ENCODE measurements at places on chromosomes 16 and 17.

DNA sequence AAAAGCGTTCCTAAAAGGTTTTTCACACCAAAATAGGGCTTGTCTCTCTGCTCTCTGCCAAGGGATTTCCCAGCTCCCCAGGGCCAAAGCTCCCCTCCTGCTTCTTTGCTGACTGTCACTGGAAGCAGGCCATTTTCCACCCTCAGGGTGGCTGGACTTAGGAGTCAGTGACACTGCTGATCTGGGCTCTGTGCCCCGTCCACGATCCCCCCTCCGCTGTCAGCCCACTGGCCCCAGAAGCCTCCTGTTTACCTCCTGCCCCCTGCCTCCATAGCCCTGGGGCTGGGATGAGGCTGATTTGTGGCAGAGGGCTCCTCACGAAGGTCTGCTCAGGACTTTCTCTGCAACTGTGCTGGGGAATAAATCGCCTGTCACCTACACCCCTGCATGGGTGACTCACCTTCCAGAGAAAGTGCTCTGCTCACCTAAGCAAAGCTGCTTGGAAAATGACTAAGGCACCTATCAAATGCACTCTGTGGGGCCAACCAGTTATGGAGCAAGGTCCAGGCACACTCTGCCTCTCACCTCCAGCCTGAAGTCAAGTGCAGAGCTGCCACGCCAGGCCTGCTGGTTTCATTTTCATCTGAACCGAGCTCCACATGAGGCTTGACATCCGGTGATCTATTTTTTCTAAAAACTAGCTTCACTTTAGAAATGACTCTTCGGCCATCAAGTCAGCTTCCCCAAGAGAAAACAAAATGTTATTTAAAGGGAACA lies 4.9 kb downstream of the MAP3K14 start:
- no peak for DNase-seq

GRCh38 chr17:42618442-42619150 lies 9.1 kb downstream of the TUBG1 start:
- no peak for DNase-seq

GRCh38 chr16:30491744-30492308 lies 19.3 kb downstream of the ITGAL start:
- peak; percentile 76 for DNase-seq

DNA sequence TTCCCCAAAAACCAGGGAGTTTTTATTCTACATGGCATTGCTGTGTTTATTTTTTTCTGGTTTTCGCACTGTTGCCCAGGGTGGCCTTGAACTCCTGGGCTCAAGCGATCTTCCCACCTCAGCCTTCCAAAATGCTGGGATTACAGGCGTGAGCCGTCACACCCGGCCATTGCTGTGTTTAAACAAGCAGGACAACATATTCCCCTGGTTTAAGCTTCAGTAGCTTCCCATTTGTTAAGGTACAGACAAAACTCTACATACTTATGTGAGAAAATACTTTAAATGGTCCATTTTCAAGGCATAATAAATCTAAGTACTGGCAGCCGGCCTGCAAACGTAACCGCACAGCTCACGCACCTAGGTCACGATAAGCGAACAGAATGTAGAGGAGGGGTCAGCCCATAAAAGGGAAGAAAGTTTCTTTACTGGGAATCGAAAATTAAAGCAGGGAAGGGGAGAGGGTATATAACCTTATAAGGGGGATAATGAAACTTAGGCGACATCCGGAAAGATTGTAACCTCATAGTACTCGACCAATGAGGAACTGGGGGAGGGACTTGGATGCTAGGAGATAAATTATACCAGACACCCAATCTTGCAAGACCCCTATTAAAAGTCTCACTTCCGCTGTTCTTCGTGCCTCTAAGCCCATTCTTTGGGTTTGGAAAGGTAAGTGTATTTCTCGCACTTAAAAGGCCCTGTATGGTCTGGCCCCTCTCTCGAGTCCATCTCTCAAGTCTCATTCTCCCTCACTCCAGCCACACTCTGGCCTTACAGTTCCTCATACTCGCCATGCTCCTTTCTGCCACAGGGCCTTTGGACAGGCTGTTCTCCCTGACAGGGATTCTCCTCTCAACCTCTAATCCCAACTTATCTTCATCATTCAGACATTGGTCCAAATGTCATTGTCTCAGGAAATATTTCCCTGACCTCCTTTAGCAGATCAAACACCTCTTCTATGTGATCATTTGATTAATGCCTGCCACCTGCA lies 59.2 kb downstream of the TEX14 start:
- DNase-seq = no peak

- no peak for DNase-seq
These were observed 424.5 kb upstream of the CDH11 start for GRCh38 chr16:65546353-65546791.

- no peak for DNase-seq
These were observed 150.3 kb downstream of the ASIC2 start for GRCh38 chr17:33142705-33143299.

GRCh38 chr17:58528443-58528842 lies 14.0 kb upstream of the MTMR4 start:
- no peak for DNase-seq

- no peak for DNase-seq
These were observed 27.7 kb upstream of the CCDC182 start for GRCh38 chr17:57772774-57773173.

- peak; percentile 20 for DNase-seq
These were observed 560.6 kb downstream of the CDH13 start for GRCh38 chr16:83187405-83187804.

DNA sequence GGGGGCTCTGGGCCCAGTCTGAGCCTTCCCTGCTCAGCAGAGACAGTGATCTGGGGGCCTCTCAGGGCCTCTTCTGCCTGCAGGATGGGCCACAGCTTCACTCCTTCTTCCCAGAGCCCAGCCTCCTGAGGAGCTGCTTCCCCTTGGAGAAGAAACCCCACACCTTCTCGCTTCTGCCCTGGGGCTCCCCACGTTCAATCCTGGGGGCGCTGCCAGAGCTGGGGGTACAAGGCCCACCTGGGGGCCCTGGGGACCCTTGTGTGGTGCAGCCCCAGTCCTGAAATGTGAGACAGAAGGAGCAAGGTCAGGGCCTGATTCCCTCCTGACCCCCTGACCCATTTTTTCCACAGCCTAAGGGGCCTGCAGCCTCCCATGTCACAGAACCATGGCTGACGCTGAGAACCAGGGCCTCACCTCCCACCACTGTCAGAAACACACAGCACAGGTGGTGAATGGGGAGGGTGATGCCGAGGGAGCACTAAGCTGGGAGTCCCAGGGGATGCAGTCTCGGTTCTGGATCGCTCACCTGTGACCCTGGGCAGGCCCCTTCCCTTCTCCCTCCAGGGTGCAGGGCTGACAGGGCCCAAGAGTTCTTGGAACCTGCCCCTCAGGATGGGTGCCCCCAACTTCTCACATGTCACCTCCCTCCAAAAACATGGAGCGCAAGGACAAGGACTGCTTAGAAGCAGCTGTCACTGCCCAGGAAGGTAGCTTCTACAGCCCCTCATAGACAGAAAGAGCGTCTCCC lies 21.6 kb upstream of the MPO start:
- no peak for DNase-seq

DNA sequence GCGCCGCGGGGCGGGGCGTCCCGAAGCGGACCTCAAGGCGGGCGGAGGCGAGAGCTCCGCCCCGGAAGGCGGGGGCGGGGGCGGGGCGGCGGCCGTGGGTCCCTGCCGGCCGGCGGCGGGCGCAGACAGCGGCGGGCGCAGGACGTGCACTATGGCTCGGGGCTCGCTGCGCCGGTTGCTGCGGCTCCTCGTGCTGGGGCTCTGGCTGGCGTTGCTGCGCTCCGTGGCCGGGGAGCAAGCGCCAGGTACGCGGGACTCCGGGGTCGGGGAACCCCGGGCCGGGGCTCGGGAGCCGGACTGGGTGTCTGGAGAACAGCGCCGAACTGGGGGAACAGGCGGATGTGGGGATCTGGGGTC lies at the start of gene TNFRSF12A:
Gene TNFRSF12A (plus strand): TSS at position 122 of the 357 bp plus-strand sequence. CDS start 30 bp downstream, at position 152.
- peak; percentile 35 for DNase-seq

- no peak for DNase-seq
These were observed 258.2 kb upstream of the PMFBP1 start for GRCh38 chr16:72430121-72430520.

DNA sequence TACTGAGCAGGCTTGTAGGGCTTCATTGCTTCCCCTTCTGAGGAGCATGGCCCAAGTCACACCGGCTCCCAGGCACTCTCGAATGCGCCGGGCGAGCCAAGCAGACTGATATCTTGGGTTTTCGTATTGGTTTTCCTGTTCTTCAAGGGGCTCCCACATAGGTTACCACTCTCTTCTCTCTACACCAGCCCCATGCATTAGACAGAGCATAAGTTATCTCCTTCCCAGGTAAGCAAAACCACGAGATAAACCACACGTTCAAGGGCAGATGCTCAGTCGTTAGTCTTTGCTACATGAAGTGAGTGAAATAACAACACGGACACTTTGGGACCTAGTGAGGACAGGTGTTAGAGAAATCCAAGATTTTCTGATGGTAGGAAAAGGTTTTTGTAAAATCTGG lies 211.2 kb downstream of the ABCC12 start:
- no peak for DNase-seq

DNA sequence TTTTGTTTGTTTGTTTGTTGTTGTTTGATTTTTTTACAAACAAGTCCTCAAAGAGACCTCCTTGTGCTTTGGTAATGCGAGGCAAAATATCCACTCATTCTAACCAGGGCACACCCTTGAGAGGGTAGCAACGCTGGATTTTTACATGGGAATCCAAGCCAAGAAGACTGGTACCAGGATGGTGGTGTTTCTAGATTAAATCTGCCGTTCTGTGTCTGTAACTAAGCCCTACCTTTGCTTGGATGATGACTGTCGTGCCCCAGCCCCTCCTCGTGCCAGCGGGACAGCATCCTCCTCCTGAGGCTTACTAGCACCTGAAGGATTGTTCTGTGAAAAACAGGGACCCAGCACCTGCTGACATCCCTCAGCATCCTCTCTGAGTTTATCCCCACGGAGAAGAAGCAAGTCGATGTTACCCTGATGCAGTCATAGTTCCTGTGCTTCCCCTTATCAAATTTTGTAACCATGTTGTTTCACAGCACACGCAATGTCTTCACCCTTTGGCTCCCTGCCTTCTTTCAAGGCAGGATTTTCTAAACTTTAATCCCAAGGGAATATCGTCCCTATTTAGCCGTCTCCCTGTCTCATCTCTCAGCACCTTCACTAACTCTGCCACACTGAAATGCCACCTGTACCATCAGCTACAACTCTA lies 5.1 kb upstream of the HSBP1 start:
- DNase-seq = no peak

- DNase-seq = no peak
These were observed 39.3 kb downstream of the ENGASE start for GRCh38 chr17:79113699-79114457.

GRCh38 chr16:56252835-56253234 lies 61.5 kb downstream of the GNAO1 start:
- DNase-seq = no peak

DNA sequence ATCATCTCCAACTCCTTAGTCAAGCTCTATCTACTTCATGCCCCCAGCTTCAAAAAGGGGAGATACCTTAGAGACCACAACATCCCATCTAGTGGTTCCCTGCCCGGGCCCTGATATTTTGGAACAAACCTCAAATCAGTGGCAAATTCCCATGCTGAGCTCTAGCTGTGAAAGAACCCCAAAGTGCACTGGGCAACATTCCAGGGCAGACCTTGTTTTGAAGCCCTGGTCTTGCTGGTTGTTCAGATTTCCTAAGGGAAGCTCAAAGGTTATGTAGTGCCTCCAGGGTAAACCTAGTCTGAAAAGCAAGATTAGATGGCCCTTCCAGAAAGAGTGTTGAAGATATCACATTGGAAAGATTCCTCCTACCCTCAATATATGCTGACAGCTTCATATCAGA lies 16.3 kb downstream of the FAM117A start:
- no peak for DNase-seq

DNA sequence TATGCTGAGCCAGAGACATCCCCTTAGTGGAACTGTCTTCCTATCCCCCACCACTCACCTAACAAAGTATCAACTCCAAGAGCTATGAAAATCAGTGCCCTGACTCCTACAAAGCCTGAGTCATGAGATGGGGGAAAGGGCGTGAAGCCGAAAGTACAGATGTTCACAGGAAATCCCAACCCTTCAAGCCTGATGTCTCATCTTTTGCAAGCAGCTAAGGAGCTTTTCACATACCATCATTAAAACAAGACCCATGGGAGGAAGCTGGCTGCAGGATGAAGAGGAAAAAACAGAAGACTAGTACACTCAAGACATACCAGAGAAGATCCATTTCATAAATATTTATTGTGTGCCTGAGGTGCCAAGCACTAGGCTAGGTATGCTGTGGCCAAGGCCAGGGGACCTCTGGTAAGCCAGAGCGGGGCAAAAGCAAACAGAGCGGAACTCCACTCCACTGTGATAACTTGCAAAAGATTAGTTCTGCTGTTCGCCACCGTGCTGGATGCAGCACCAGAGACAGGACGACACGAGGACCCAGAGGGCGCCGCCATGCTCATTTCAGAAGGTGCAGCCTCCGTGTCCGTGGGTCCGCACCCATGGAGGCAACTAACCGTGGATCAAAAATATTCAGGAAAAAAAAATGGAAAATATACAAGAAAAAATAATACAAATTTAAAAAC lies 4.5 kb upstream of the MNT start:
- no peak for DNase-seq

- no peak for DNase-seq
These were observed 1.8 kb downstream of the ZACN start for GRCh38 chr17:76080768-76081287.

GRCh38 chr16:14005335-14005734 lies 65.8 kb upstream of the MRTFB start:
- DNase-seq = no peak

- DNase-seq = no peak
These were observed 64.8 kb downstream of the YPEL2 start for GRCh38 chr17:59396134-59396826.

GRCh38 chr16:66473051-66473571 lies 46.0 kb downstream of the BEAN1 start:
- DNase-seq = no peak

All from HS-27A (cell line).